NCI-H1417 (cell line): ENCODE measurements at places on chromosomes 12 and 14.

GRCh38 chr12:108989376-108989775 lies 31.5 kb downstream of the SVOP start:
- no peak for DNase-seq

DNA sequence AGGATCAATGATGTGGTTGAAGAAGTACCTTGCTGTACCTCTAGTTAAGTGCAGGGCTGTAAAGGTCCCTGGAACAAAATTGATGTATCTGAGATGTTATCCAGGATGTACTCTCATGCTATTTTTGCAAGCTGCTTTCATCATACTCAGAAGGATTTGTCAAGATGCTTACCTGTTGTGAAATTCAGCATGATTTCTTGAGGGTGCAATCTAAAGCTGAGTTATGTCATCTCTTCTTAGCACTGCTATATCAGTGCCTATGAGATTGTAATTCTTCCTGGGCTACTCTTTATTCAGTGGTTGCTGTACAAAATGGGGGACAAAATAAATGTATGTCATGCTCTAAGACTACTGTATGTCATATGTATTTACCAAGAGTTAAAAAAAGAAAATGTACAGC lies 340.7 kb upstream of the LMO3 start:
- DNase-seq, result no peak

DNA sequence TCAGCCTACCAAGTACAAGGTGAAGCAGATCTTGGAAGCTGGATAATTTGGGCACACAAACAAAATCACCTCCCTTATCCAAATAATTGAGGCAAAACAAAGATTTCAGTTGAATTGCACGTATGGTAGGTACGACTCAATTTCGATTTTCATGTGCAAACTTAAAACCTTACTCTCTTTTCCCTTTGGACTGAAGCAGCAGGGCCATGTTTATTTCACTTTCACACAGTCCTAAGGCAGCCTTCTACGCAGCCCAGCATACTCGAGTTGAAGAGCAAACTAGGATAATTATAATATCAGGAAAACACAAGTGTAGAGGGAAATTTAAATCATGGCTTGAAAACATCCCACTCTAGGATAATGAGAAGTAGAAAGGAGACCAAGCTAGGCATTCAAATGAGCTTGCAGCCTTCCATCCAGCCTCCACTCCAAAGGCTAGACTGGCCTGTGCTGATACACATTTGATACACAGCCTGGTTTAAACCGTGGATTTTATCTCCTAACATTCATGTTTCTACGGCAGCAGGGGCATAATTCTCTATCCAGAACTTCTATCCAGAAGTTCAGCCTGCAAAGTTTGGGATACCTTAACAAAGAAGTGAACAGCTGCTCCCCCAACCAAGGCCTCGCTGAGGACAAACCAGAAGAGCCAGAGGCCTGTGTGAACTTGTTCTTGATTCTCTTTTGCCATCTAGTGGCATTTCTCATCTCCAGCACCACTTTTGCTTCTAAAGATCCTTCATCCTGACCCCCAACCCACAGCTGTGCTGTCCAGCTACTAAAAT lies 2.4 kb upstream of the RNASE7 start:
- peak; percentile 19 for DNase-seq

DNA sequence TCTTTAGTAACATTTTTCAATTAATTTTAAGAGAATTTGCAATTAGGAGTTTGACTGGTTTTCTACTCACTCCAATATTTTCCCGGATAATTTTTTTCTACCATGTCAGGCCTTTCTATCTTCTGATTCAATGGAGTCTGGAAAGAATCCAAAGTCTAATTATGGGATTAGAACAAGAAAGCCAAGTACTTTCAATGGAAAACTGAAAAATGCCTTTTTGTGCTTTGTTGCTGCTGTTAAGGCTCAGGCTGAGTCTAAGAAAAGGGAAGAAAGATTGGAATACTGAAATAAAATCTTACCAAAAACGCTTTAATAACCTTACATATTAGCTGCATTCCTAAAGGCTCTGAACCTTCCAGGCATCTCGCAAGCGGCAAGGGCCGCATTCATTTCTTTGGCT lies 24.4 kb upstream of the DHRS4 start:
- DNase-seq, result no peak

DNA sequence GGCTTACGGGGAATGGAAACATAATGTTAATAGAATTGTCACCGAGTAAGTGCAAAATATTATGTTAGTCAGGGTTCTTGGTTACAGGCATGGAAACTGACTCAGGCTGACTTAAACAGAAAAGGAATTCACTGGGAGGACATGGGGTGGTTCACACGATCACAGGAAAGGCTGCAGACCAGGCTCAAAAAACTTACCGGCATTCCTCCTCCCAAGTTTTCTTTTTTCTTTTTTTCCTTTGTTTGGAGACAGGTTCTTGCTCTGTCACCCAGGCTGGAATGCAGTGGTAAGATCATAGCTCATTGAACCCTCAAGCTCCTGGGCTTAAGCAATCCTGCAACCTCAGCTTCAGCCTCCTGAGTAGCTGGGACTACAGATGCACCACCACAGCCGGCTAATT lies 11.9 kb upstream of the UBE2N start:
- no peak for DNase-seq
